ENCODE measurements at places on chromosomes 1 and 21.

DNA sequence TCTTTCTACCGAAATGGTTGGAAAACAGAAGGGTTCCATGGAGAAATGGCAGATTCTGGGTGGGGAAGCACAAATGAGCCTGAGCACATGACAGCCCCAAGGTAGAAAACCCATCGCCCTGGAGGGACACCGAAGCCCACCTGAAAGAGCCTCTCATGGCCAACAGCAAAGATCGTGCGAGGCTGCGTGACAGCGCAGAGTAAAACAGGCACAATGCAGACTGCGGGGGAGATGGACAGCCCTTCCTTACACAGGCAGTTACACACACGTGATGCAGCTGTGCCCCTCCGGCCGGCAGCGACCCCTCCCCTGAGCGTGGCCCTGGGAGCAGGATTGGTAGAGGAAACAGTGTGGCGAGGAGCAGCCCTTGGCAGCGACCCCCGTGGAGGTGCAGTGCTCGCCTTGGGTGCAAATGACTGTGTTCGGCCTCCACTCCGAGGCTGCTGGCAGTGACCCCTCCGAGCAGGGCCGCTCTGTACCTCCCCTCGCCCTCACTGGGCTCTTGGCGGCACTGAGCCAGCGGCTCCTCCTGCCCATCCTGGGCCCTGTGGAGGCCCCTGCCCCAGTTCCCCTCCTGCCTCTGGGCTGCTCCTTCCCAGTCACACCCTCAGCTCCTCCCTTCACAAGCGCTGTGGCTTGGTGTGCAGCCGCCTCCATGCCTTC, 120.9 kb upstream of the COL6A1 start:
- DNase-seq = no peak

DNA sequence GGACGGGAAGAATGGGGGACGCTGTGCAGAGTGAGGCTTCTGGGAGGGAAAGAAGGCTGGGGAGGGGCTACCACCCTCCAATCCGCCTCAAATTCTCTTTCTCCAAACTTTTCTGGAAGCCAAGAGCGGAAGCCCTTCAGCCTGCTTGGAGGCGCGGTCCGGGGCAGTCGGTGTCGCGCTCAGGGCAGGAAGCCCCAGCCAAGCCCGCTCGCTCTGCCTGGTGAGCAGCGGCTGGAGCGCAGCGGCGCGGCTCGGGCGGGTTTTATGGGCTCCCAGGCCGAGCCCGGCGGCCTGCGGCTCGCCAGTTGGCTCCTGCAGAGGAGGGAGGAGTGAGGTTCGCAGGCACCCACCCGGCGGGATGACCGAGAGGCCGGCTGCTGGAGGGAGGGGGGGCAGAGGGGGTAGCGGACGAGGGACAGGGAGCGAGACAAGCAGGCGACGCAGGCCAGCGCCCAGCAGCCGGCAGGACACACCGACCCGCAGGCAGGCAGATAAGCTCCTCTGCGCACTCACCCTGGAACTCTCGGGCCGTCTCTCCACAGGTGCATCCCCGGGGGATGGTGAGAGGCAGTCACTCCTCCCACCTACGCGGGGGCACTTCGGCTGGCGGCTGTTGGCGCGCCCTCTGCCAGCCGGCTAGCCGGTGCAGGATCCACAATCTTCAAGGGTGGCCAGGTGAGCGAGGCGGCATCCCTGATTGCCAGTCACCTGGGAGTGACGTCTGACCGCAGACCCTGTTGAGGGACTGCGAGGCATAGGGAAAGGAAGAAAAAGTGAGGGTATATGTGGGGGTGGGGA, at the start of gene AVPR1B:
Gene AVPR1B (minus strand): TSS at position 238 of the 798 bp plus-strand sequence. CDS start 498 bp downstream, outside the sequence.
- DNase-seq = no peak

DNA sequence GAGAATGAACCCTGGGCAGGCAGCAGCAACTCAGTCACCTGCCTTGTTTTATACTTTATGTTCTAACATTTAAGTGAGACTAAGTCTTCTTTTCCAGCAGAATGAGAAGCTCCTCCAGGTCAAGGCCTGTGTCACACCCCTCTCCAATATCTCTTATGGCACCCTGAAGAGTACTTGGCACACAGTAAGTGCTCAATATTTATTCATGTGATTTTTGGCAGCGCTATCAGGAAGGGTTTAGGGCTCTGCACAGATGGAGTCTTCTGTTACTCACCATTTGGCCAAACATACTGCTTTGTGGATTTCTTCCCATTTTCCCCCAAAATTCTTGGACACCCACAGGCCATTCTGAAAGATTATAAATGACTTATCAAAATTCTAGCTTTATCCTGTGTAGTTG, 43.8 kb upstream of the MYBPHL start:
- no peak for DNase-seq

- no peak for DNase-seq
Measured at GRCh38 chr21:16713331-16714117, 799.3 kb upstream of the CXADR start.

GRCh38 chr1:5980314-5981008, 11.8 kb downstream of the NPHP4 start:
- DNase-seq = no peak

- no peak for DNase-seq
Measured at GRCh38 chr1:167573035-167573434, 19.5 kb upstream of the CREG1 start.

DNA sequence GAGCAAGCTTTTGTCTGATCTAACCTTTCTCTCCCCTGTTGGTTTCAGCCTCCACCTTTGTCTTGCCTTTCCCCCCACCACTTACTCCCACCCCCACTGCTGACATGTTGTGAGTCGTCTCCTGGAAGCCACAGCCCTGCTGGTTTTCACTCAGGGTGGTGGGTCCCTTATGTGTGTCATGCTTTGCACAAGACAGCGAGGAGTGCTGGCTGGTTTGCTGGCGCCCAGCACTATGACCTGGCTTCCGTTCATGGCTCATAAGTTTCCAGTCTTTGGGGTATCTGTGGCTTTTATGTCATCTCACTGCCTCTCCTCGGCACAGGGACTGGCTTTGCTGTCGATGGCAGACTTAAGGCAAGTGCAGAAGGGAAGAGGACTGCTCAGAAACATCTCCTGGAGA, 177.7 kb downstream of the KIF26B start:
- no peak for DNase-seq

DNA sequence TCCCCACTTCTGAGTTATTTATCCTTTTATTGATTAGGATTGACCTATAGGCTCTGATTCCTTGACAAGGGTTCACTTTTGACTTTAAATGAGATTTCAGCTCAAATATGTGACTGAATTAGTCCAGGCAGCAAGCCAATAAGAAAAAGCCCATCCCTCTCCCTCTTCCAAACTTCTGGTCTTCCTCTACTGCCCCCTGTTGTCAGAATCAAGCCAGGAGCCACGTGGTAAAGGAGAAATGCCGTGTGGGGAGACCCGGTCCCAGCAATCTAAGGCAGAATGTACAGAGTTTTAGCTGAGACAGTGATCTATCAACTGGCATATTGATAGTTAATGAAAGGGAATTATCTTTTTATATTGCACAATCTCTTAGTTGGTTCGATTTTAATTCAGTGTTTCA, 5.2 kb downstream of the ADAMTS5 start:
- DNase-seq = no peak

DNA sequence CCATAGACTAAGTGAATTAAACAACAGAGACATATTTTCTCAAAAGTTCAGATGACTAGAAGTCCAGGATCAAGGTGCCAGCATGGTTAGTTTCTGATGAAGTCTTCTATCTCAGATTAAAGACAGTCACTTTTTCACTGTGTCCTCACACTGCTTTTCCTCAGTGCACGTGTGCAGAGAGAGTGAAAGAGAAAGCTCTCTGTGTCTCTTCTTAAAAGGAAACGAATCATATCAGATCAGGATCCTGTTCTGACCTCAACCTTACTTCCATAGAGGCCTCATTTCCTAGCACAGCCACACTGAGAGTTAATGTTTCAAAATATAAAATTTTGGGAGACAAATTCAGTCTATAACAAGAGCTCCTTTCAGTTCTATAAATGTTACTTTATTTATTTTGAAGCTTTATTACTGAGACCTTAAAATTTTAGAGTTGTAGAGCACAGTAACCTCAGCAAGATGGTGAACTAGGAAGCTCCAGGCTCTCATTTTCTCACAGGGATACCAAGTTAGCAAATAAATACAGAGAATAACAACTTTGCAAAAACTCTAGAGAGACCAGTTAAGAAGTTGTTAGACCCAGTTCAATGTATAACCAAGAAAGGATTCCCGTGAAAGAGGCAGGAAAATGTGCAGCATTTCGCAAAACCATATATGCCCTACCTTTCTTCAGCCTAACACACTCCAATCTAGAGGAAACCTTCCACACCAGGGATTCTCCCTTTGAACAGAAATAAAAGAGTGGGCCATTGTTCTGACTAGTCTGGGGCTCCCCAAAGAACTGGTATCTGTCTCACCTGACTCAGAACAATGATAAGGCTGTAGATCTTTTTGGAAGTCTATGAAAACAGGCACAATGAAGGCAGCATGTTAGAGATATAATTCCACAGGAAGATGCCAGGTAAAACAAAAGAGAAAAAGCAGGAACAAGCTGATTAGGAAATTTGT, 372.2 kb downstream of the MRPL39 start:
- DNase-seq = no peak

GRCh38 chr1:228811712-228812305, 76.5 kb downstream of the RHOU start:
- DNase-seq = no peak

GRCh38 chr1:235887676-235888075, 21.0 kb upstream of the LYST start:
- DNase-seq = no peak

- no peak for DNase-seq
Measured at GRCh38 chr21:42970946-42971653, 3.3 kb upstream of the PKNOX1 start.

GRCh38 chr1:221824025-221824424, 82.1 kb upstream of the DUSP10 start:
- DNase-seq = no peak

DNA sequence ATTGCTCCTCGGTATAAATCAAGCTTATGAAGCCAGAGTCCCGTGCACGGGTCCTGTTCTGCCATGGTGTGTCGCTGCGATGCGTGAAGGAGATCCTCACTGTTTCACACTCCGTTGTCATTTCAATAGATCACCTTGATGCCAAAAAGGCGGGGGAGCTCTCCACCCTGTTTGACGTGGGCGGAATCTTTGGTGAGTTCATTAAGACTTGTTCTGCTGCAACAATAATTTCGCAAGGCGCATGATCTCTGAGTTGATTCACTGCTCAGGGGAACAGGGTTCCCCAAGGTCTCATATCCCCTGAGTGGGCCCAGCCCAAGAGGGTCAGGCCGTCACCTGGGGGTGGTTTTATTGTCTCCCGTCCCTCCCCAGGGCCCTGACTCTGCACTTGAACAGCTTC, 50.0 kb downstream of the SLC37A1 start:
- DNase-seq = no peak

DNA sequence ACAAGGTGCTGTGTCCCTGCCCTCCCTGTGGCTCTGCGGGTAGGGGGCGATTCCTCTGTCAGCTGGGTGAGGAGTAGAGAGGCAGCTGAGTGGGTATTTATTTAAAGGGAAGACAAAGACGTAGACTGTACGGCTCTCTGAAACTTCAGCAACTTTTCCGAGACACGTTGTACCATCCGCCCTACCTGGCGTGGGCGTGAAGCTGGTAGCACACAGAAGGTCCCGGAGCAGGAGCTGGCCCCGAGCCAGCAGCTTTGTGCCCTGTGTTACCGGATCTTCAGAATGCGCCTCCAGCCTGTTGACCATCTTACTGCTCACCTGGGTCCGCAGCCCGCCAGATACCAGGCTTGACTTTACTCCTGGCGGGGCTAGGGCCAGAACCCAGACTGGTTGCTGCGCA, 34.9 kb downstream of the PRKCZ start:
- DNase-seq = no peak

GRCh38 chr1:203227371-203228083, 1.9 kb downstream of the CHIT1 start:
- no peak for DNase-seq

DNA sequence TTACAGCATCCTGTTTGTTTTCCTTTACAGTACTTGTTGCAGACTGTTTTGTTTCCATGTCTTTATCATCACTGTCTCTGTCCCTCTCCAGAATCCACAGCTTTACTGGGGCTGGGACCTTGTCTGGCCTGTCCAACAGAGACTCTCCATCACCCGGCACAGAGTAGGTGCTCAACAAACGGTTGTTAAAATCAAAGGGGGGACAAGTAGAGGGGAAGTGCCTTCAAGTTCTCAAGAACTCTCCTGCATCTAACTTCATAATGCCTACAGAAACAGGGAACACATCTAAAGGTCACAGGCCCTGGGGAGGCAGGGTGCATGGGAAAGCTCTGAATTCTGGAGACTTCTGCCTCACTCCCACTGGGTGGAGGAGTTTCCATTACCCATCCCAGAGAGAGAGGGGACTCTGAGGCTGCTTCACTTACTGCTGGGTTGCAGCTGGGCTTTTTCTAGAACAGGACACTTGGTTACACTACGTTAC, 2.3 kb upstream of the ECE1 start:
- no peak for DNase-seq

DNA sequence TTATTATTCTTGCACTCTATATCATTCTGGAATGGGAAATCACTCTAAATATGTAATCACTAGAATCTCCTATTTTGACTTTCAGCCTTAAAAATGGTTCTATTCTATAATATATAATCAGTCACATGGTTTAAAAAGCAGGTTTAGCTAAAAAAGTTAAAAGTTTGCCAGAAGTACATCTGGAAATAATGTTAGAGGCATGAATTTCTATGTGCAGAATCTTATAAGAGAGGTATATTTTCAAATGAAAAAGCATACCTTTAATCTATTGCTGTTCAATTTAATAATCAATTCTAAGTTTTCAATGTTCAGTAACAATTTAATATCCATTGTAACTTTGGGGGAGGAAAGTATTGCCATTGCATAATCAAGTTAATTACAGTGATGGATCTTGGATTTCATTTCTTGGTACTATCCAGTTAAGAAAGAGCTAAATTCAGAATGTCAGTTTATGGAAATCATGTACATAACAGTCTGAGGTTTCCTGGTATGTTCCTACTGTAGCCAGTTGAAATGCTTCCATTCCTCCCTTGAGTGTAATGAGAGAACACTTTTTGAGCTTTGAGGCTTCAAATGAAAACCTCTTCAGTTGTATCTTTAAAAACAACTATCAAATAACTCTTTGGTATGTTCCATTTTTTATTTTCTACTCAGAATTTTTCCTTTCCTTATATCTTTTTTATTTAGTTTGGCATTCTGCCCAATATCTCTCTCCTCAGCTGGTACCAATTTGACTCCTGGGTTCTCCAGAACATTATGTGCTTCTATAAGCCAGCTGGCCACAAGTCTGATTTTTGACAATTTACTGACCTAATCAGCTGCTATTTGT, 175.7 kb upstream of the COL11A1 start:
- no peak for DNase-seq

DNA sequence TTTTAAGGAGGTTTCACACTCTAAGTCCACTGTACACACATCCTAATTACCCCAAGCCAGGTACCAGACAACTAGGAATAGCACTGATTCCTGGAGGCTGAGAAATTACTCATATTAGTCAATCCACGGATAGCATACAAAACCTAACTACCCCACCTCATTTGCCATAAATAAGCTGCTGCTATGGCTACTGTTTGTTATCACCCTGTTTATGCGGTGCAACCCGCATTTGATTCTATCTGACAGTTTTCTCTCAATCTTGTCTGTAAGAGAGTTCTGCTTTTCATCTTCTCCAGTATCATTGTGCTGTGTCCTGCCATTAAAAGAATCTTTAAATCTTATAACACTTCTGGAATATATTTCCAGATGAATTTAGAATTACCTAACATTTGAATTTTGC, 1496.5 kb downstream of the PLA2G4A start:
- no peak for DNase-seq

All from GM13977 (cell line).